ENCODE measurements at places on chromosomes 4 and X.

DNA sequence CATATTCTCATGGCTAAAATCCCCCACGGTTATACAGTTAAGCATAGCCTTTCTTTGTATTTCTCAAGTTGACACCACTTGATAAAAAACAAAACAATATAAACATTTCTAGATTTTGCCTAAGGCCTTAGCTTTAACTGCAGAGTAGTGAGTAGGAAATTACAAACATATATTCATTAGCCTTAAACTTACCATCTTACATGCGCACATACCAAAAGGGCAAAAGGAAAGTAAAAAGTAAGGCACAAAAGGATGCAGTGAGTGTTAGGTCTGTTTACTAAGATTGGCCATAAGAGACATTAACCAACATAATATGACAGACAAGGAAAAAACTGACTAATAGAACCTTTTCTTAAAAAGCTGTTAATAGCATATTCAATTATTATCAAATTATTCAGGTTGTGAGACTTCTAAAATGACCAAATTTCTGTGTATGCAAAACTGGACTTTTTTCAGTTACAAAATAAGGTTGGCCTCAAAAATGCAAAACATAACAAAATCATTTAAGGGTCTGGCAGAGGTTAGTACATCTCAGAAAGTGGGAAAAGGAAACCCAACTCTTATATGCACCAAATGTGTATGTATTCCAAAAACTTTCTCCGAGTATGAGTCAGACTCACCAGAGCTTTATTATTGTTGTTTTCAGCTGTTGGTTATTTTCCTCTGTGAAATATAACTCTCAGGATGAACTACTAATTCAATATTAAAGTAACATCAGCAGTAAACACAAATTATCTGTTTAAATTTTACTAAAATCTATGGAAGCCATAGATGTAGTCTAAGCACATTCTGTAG lies 39.9 kb downstream of the SEPSECS start:
- no peak for DNase-seq

DNA sequence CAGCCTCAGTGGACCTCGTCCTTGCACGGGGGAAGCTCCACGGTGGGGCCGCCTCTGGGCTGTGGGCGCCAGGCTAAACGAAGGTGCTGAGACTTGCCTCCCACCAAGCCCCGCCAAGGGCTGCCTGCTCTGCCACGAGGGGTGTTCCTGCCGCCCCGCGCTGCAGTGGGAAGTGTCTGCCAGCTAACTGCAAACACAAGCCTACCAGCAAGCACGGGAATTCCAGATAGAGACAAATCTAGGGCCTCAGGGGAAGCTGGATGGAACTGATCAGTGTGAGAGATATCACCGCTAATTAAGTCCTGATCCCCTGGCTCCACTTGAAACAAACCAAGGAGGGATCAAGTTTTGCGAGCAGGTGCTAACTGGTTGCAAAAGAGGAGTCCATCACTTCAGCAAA lies 181.6 kb upstream of the LEF1 start:
- no peak for DNase-seq

DNA sequence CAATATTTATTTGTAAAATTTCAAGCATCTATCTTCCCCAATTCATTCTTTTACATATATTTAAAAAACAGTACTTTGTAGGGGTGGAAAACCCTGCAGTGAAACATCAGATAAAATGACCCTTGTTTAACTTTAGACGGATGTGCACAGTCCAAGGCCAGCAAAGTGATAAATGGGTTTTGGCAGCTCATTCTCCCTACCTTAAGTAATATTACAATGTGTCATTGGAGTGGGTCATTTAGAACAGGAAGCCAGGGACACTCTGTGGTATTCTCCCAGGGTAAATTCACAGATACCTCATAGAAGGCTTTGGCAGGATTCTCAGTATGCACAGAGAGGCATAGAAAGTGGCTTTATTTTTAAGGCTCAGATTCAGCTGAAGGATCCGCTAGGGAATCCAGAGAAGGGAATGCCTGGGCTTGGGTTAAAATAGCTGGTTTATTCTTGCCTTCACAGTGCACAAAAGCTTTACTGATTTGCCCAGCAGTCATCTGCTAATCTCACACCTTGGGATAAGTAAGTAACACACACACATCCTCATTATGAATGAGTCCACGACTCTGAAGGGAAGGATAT lies 206.7 kb downstream of the RASL11B start:
- no peak for DNase-seq

DNA sequence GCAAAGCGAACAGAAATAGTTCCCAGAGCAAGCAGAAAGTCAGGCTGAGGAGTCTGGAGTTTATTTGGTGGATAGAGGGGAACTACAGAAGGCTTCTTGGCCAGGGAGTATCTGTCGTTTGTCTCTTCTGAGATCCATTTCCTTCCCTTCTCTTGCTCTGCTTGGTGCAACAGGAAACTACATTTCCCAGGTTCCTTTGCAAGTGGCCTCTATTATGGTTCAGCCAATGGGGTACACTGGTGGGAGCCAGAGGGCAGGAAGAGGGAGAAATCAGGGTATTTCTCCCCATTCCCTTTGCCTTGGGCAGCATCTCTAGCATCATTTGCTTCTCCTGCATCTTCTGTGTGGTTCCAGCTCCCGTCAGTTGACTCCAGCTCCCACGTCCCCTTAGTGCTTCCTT lies 142.1 kb downstream of the BCOR start:
- no peak for DNase-seq

DNA sequence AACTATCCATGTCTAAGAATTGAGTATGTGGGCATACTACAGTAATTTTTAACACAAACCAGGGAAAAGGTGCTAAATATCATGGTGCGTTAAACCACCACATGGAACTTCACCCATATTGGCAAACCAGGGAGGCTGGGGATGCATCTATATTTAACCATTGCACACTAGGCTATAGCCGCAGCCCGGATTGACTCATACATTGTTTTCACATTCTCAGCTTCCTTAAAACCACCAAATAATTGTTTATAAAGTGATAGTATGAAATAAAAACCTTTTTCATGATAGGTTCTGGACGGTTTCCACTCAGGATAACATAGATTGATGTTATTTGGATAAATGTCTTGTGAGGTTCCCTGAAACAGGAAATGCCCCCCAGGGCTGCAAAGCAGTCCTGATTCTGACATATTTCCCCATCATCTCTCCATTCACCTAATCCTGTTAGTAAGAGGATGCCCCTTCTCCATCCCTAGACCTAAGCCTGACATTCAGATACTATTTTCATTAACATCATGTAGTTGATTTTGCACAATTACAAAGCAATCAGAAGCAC lies 7.9 kb downstream of the COL25A1 start:
- no peak for DNase-seq

GRCh38 chrX:97692575-97692974 lies 808.9 kb downstream of the RPA4 start:
- no peak for DNase-seq

DNA sequence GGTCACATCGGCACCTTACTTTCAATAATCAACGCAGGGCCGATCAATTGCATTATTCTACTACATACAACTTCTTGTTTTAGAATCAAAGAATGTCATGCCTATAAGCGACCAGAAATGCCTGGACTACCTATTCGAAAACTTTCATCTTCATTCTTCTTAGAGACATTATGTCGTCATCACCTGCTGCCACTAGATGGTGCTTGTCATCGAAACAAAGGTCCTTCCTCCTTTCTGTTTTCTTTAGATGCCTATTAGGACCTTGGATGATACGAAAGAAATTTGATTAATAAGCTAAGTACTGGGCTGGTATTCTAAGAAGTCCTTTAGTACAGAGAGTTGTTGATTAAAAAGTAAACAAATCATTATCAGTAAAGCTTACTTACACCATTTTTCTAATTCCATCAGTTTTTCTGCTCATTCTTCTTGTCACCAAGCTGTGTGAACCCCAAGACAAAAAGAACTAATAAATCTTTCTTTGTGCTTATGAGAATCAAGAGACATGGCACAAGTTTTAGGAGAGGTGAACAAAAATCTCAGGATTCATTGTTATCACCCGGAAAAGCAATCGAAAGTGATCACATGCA lies 154.5 kb upstream of the SLC4A4 start:
- no peak for DNase-seq

DNA sequence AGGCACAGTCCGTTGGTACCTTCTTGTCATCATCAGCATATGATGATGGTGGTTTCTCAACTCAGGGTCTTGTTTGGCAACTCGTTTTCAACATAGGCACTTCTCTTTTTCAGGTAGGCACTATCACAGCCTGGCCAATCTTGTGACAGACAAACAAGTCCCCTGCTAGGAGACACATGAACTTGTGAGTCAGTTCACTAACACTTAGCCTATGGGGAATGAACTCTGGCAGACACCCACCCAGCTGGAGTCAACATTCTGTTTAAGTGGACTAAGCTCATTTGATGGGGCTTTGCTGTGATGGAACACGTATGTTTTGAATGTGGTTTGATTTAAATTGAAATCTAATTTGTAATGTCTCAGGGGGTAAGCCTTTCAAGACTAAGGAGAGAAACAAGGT lies 100.7 kb upstream of the MAMLD1 start:
- no peak for DNase-seq

- no peak for DNase-seq
Measured at GRCh38 chrX:40912576-40912975, 172.7 kb upstream of the USP9X start.

- DNase-seq = no peak
Measured at GRCh38 chr4:142238589-142238988, 602.2 kb downstream of the IL15 start.

- no peak for DNase-seq
Measured at GRCh38 chrX:20007962-20008622, 17.2 kb upstream of the BCLAF3 start.

GRCh38 chr4:11259837-11260236 lies 168.9 kb downstream of the HS3ST1 start:
- no peak for DNase-seq

DNA sequence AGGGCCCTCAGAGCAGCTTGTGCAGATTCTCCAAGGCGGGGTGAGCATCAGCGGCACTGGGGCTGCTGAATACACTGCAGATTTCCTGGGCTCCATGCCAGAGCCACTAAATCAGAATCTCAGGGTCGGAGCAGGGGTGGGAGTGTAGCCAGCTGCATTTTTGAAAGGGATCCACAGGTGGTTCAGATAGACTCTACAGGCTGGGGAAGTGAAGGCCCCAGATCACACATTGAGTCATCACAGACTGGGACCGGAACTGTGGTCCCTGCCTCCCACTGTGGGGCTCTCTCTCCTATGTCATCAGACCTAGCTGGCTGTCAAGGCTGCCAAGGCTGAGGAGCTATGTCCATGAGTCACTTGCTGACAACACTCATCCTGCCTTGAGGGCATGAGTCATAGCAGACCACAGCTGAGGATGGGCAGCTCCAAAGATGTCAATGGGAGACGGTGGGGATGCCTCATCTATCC lies 162.3 kb upstream of the MAMLD1 start:
- peak; percentile 34 for DNase-seq

GRCh38 chr4:184091986-184092385 lies 125.7 kb downstream of the ENPP6 start:
- no peak for DNase-seq
